ENCODE measurements at places on chromosomes 3 and 15.

GRCh38 chr3:38560996-38561717, 65.0 kb downstream of the EXOG start:
- DNase-seq, result no peak

DNA sequence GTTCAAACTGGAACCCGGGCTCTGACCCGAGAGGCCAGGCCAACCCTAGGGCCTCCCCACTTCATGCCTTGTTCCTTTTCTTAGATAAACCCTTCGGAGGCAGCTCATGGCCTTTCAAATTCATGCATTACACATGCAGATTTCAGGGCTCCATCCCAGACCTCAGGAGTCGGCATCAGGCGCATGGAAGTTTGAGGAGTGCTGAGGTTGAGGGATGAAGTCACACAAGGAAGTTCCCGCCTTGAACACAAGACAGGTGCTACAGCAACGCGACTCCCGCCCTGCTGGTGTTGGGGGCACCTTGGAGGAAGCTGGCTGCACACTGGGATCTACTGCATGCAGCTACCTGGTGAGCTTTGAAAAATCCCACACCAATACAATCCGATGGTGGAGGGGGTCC, 245.2 kb upstream of the LYSMD4 start:
- no peak for DNase-seq

GRCh38 chr3:72343078-72343477, 505.2 kb downstream of the SHQ1 start:
- DNase-seq, result no peak

- DNase-seq, result peak; percentile 18
Observed at GRCh38 chr3:142027735-142028134, 121.6 kb downstream of the TFDP2 start.

GRCh38 chr15:89167267-89168176, 53.9 kb downstream of the RLBP1 start:
- peak; percentile 42 for DNase-seq

- no peak for DNase-seq
Observed at GRCh38 chr3:78462021-78462420, 1305.8 kb downstream of the ROBO1 start.
